ENCODE measurements at places on chromosomes 1 and 21. TPM values are rescaled to one million over a fixed set of nuclear protein-coding genes. Genes with fewer than 3 reads are reported as not detected.

The AJAP1 gene
- not detected for total RNA-seq

DNA sequence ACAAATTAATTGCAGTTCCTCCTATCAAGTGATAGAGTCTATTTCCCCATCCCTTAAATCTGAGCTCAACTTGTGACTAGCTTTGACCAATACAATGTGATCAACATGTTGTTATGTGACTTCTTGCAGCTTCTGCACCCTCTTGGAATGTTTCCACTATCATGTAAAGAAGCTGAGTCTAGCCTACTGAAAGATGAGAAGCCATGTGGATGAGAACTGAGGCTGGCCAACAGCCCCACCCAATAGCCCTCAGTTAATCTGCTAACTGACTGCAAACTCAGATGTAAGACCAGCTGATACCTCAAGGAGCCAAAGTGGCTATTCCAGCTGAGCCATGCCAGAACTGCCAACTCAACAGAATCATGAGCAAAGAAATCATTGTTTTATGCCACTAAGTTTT is 44.0 kb downstream of the LYST start:
- H3K4me3 ChIP-seq, result no peak overlapping the region
- H3K36me3 ChIP-seq, result no peaks in the 10 kb centered on the region
- no peak for DNase-seq
- no peaks in the 10 kb centered on the region for H3K4me1 ChIP-seq
- no peak overlapping the region for H3K27ac ChIP-seq

The AADACL4 gene
- not detected for total RNA-seq

DNA sequence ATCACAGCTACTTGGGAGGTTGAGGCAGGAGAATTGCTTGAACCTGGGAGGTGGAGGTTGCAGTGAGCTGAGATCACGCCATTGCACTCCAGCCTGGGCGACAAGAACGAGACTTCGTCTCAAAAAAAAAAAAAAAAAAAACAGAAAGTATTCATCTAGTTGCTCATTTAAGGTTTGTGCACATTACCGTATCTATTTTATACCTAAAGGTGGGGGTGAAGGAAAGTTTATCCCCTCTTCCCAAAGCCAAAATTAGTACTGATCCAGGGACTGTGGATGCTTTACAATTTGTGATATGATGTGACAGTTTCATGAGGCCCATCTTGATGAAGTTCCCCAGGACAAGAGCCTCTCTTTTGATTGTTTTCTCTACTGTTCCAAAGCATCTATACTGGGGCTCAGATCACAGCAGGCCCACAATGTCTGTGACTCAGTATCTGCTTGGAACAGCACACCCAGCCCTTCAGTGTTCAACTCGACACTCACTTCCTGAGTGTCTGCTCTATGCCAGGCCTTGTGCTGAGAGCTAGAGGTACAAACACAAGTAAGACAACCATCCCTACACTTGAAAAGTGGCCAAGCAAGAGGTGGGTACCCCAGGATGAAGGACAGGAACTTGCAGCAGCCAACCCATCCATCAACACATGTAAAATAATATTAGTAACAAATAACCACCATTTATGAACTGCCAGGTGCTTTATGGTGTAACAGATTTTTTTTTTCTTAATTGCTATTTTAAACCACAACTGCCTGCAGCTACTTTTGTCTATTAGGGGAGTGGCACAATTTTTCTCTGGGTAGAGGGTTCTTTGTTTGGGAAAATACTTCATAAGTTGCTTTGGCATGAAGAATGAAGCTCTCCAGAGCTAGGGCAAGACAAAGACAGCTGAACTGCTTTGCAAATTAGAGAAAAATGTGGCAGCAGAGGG is 29.0 kb upstream of the KHDRBS1 start:
- H3K4me3 ChIP-seq, result no peak overlapping the region
- no peaks in the 10 kb centered on the region for H3K27me3 ChIP-seq
- no peaks in the 10 kb centered on the region for H3K36me3 ChIP-seq
- no peak overlapping the region for H3K27ac ChIP-seq

GRCh38 chr21:26833011-26833410 is 12.2 kb downstream of the ADAMTS1 start:
- H3K27me3 ChIP-seq, result no peaks in the 10 kb centered on the region
- no peak for DNase-seq
- no peaks in the 10 kb centered on the region for H3K36me3 ChIP-seq
- H3K4me1 ChIP-seq, result no peaks in the 10 kb centered on the region
- no peak overlapping the region for H3K27ac ChIP-seq
